ENCODE measurements at places on chromosomes 11 and 22.

GRCh38 chr11:408154-409007, 6.4 kb downstream of the SIGIRR start:
- DNase-seq = no peak

DNA sequence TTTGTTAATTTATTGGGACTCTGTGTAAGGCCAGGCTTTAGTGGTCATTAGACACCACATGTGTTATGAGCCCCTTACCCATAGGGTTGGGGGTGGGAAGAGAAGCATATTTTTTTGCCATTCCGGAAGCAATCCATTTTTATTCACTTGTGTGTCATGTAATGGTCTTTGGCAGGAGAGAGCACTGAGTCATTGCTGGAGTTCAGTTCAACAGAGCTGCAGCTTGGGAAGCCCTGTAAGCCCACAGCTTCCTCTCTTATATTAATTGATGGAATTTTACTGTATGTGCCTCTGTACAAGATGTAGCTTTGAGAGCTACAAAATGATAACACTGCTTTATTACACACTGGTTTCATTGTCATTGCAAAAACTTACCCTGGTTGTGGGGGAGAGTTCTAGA, 177.3 kb upstream of the SORL1-AS1 start:
- DNase-seq = no peak

GRCh38 chr11:105000797-105001196, 22.2 kb downstream of the CASP5 start:
- peak; percentile 71 for DNase-seq

- no peak for DNase-seq
These were observed 5.3 kb downstream of the RELA start for GRCh38 chr11:65657426-65657825.

GRCh38 chr11:65437436-65438227, 15.0 kb downstream of the NEAT1 start:
- no peak for DNase-seq

DNA sequence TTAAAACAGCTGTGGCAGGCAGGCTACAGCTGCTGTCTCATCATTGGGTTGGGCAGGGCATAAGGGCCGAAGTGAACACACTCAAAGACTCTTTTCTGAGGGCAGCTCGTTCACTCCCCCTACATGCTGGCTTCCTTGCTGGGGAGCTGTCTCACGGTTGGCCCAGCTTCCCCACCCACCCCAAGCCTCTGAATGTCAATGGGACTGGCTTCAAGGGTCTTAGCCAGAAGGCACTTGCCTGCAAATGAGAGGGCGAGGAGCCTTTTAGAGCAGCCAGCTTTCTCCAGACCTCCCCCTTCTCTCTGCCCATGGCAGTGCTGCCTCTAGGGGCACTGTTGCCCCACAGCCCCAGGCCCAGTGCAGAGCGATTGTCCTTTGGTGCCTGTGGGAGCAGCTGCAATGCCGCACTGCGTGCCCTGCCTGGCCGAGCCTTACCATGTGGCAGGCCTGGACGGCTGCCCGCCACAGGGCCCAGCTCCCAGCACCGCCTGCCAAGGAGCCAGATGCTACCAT, 94.7 kb upstream of the RASSF10 start:
- DNase-seq = no peak

GRCh38 chr11:44622190-44622650, 56.8 kb downstream of the CD82 start:
- no peak for DNase-seq

- no peak for DNase-seq
These were observed 19.6 kb upstream of the GLB1L2 start for GRCh38 chr11:134312223-134312622.

DNA sequence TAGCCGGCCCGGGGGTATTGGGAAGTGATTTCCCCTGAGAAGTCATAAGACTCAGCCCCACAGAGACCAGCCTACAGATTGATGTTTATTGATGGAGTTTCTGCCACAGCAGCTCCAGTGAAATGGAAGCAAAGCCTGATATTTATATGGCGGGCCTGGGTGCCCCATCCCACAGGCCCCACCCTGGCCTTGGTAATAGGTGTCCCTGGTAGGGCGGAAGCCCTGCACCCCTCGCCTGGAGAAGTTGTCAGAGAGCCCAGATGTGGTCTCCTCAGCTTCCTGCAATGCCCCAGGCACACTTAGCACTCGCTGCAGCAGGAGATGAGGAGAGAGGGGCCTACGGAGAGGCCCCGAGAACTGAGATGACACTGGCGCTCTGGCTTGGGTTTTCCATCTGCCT, 107.4 kb downstream of the MORC2 start:
- no peak for DNase-seq

DNA sequence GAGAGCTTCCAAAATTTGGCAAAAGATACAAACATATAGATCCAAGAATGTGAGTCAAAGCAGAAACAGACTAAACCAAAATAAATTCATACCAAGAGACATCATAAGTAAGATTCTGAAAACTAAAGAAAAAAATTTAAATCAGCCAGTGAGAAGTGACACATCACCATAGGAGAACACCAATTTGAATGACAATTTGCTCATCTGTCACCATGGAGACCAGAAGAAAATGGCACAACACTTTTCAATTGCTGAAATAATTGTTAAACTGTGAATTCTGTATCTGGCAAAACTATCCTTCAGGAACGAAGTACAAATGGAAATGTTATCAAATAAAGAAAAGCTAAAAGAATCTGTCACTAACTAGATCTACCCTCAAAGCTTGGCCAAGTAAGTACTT, 864.3 kb downstream of the BRD1 start:
- no peak for DNase-seq

GRCh38 chr11:130068986-130069658, 572 bp upstream of the APLP2 start:
- peak; percentile 52 for DNase-seq

GRCh38 chr11:88363648-88364065, 26.1 kb upstream of the CTSC start:
- no peak for DNase-seq

- no peak for DNase-seq
These were observed 1480.0 kb downstream of the TBC1D22A start for GRCh38 chr22:48242461-48242864.

- DNase-seq = no peak
These were observed 64.6 kb downstream of the TRIM44 start for GRCh38 chr11:35727140-35727539.

GRCh38 chr22:26554956-26555355, 35.0 kb downstream of the TPST2 start:
- no peak for DNase-seq

GRCh38 chr11:94326947-94327346, 22.6 kb downstream of the IZUMO1R start:
- DNase-seq = no peak

DNA sequence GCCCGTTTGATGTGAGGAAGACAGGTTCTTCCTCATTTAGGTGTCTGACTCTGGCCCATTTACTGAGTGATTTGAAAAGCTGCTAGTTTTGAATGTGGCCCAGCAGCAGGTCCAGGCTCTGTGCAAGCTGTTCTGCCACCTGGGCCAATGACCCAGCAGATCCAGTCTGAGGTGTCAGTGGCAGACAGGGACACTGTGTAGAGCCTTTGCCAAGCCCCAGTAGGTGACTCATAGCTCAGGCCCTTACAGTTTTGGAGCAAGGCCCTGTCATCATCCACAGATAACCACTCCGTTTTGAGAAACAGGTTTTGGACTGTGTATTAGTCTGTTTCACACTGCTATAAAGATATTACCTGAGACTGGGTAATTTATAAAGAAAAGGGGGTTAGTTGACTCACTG, 23.9 kb downstream of the TSPAN32 start:
- no peak for DNase-seq

DNA sequence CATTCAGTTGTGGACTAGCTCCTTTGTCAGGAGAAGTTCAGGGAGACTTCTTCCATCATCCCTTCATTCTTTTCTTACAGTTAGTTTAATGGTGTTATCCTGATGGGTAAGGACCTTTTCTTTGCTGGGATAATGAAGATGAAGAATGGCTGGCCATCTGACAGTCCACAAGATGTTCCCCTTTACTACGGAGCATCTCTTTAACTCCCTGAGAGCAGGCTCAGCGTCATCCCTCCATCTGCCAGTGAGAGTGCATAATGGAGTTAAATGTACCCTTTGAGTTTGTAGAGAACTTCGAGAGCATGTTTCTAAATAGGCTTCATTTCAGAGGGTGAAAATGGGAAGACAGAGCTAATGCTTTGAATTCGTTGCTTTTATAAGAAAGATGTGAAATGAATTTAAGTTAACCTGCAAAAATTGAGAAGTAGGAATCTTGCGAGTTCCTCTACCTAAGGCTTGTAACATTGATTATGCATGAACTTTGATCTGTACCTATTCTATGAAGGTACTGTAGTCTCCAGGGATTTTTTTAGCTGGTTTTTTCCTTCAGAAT, 1.7 kb downstream of the EP300 start:
- peak; percentile 14 for DNase-seq

GRCh38 chr11:34363363-34364084, 5.7 kb upstream of the ABTB2 start:
- no peak for DNase-seq

DNA sequence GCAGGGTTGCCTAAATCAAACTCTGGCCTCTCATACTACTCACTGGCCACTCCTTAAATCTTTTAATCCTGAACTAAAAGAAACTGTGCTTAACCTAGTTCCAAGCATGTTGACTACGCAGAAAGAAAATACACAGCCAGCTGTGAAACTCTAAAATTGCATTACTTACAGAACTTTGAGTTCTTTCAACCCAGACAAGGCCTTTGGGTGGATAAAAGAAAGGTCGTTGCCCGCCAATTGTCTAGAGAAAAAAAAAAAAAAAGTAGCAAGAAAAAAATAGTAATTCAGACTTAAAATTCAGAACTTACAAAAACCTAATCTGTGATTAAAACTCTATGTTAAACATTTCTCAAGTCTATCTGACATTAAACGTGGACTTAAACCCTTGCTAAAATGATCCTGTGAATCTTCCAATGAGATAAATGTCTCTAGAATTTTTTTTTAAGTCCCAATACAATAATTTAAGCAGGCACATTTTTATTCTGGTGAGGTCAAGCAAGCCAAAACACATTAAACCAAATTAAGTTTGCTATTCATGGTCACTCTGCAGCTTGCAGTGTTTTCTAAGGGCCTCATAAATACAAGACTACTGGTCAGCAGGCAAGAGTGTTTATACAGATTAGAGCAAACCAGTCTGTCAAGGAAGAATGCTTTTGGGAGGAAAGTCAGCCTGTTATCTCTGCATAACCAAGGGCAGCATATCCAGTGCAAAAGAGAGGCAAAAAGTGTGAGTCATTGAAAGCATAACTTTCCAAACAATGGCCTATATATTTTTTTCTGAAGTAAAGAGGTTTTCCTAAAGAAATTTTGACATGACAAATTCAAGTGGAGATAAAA, 29.5 kb upstream of the CCDC34 start:
- DNase-seq = no peak

DNA sequence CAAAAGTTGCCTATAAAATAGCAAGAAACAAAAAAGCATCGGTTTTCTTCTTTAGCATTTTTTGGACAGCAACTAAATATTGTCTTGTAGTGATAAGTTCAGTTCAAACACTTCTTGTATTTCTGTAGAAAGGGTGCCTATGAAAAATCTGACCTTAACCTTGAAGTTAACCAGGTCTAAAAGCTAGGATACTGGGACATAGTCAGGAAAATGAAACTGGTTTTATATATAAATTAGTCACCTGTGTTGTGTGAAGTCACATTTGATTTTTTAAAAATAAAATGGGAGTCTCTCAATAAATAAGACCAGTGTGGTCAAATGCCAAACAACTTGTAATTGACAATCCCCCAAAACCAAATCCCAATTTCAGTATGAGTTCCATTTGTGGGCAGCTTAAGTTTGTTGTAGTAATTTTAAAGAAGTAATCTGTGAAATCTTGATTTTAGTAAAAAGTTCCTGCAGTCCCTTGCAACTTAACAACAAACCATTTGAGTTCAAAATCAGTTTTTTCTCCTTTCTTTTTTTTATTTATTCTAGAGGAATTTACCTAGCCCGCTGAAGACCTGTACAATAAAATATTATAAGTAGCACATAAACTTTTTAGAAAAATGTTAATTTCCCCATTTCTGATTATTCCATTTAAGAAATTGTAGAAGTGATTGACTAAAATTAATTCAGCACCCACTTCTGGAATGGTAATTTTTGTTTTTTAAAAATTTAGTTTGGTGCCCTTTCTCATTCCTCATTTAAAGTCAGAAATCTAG, 84.5 kb upstream of the PPARA start:
- DNase-seq = no peak

- DNase-seq = peak; percentile 76
These were observed 15.6 kb upstream of the INCENP start for GRCh38 chr11:62108017-62108750.

DNA sequence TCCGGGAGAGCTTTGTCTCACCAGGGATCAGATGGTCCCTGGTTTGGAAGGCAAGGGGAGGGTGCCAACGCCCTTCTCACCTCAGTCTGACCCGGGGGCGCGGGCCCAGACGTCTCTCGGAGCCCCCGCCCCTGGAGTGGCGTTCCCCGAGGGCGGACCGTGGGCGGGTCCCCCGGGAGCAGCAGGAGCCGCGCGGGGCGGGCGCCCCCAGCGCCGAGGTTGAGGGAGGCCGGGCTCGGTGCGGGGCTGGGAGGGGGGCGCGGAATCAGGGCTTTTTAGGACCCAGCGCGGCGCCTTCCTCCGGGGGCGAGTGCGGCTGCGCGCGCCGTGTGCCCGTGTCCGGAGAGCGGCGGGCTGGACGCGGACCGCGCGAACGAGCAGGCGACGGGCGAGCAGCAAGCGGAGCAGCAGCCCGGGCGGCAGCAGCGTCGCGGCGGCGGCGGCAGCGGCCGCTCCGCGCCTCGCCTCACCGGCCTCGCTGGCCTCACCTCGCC, at the start of gene KCNC1:
Gene KCNC1 (plus strand): TSS at position 364 of the 494 bp plus-strand sequence. CDS start 1,222 bp downstream, outside the sequence.
- no peak for DNase-seq

- no peak for DNase-seq
These were observed 92.3 kb downstream of the BLID start for GRCh38 chr11:122023614-122024250.

- DNase-seq = no peak
These were observed 238.5 kb upstream of the ZC3H12C start for GRCh38 chr11:109854731-109855130.

GRCh38 chr22:47250995-47251765, 488.7 kb downstream of the TBC1D22A start:
- no peak for DNase-seq

GRCh38 chr22:48754611-48755058, 1073.0 kb downstream of the BRD1 start:
- no peak for DNase-seq

GRCh38 chr22:26273011-26273675, 103.9 kb downstream of the SEZ6L start:
- DNase-seq = no peak

DNA sequence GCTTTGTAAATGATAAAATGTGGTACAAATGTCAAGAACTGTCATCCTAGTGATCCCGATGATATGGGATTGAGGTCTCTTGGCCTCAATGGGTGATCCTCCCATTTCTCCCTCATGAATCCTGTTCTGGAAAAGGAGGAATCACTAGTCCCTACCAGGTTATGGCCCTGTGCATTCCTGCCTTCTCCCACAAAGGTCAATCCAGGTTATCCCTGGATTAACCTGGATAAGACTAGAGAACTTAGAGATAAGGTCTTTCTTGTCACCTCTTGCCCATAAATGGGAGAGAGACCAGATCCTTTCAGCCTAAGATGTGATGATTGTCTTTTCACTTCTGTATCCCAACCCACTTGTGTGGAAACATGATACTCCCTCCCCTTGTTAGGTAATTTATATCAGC, 396.7 kb downstream of the BUD13 start:
- no peak for DNase-seq
